BE2C (cell line): ENCODE measurements at places on chromosomes 2 and 18.
A peak's percentile ranks its signal among the peaks of the same experiment; 100 is the strongest.

- no peak for DNase-seq
Observed at GRCh38 chr2:118348380-118349034, 260.2 kb downstream of the INSIG2 start.

- DNase-seq, result no peak
Observed at GRCh38 chr2:187434342-187434785, 13.7 kb downstream of the CALCRL start.

DNA sequence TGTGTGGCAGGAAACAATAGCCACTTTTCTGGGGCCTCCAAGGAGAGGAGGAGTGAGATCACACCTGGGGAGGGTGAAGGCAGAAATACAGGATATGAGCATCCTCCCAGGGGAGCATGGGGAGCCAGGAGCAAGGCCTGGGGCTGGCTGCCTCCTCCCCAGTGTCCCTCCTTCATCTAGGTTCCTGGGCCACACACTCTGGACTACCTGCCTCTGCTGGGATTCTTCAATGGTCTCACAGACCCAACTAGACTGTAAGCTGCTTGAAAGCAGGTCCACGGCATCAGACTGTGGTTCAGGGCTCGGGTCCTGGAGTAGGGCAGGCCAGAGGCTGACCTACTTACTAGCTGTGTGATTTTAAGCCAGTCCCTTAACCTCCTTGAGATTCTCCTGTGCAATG is 94.0 kb downstream of the MCFD2 start:
- DNase-seq, result no peak

GRCh38 chr2:231386446-231386845 is 9.1 kb upstream of the B3GNT7 start:
- DNase-seq, result no peak

- DNase-seq, result no peak
Observed at GRCh38 chr2:96801786-96802595, 14.1 kb upstream of the CNNM3 start.

GRCh38 chr18:40018266-40018665 is 1936.8 kb upstream of the PIK3C3 start:
- no peak for DNase-seq

DNA sequence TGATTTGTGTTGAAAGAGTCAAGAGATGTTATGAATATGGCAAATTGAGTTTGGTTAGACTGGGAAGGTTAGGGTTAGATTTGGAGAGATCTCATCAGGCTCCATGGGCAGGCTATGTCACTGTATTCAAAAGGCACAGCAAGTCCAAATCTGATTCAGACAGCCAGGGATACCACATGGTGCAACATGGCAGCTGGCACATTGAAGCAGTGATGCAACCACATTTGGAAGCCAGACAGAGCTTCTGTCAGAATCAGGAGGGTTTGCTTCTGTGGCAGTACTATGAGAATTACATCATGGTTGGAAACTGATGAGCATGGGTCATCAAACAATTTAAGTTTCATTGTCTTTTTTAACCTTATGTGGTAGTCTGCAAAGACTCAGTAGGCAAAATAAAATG is 772.2 kb downstream of the SUCLG1 start:
- DNase-seq, result no peak

- DNase-seq, result peak; percentile 7
Observed at GRCh38 chr2:34261701-34262100, 662.6 kb upstream of the FAM98A start.

- DNase-seq, result no peak
Observed at GRCh38 chr2:236676136-236676873, 106.7 kb downstream of the ACKR3 start.

DNA sequence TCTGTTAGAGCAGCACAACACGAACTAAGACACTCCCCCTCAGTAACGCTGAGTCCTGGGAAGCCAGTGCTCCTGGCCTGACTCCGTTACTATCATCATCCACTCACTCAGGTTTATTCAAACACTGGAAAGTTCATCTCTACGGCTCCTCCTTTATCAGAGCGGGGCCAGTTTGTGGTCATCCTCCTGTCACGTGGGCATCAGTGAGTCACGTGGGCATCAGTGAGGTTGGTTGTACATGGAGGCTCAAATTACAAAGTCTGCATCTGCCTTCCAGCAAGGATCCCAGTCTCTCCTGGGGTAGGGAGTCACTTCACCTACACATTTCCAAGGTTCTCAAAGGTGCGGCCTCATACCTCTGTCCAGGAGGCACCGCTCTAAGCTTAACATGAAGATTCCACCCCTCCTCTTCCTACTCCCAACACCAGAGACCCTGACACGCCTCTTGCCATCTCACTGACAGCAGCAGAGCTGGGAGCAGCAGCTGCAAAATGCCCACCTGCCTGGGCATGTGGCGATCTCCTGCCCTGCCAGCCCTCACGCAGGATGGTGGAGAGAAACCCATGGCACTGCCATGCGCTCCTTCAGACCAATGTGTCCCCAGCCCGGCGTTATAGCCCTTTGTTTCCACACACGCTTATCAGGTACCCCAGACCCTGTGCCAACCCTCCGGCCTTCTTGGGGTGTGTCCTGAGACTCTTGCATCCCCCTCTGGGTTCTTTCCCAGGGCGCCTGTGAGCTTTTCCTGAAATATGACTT is 99.2 kb upstream of the PTPRM start:
- peak; percentile 4 for DNase-seq

GRCh38 chr2:2719781-2720180 is 388.7 kb upstream of the MYT1L start:
- no peak for DNase-seq

DNA sequence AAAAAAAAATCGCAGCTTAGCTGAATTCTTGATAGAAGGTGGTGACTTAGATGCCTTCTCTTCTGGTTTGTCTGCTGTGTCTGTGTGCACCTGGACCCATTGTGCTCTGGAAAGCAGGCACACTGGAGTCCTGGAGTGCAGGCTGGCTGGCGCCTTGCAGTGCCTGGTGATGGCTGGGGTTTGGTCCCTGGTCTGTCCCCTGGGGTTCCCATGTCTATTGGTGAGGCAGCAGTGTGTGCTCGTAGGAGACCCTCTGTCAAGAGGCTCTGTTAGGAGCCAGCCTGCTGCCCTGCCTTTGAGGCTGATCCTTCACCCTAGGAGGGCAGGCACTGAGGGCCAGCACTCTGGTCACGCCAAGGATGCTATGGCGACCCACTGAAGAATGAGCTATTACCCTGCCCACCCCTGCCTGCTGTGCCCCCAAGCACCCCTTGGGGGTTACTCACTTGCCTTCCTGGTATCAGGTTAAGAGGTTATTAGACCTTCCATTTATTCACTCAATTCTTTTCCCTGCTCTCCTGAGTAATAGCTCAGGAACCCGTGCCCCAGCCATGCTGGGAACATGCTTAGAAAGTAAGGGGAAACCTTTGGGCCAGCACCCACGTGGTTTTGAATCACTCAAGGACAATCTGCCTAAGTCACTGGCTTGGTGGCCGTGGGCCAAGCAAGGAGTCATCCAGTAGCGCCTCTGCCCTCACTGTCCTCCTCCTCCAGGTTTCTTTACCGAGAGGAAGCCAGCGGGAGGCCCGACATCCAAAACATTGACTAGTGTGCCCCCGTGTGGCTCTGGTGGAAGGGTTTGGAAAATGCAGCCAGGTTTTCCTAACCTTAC is 284.5 kb downstream of the PRKCE start:
- peak; percentile 93 for DNase-seq

DNA sequence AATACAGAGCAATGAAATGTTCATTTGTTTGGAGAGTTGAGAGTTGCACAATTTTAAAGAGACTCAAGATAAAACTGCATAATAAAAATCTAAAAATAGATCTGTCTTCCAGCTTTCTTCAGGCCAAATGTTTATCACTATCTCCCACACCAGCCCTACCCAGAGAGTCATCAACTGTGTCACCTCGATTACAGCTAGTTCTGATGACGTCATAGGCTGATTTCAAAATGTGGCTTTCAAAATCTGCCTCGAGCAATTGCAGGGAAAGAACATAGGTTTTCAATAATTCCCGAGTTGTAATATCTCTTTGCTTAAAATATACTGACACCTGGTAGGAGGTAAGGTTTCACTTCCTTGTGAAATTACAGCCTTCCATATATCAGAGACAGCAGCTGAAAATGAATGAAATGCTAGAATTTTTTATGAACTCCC is 677.6 kb upstream of the ID2 start:
- no peak for DNase-seq

- peak; percentile 32 for DNase-seq
Observed at GRCh38 chr2:168231609-168232241, 15.7 kb downstream of the STK39 start.

GRCh38 chr2:144086965-144087364 is 433.0 kb downstream of the ZEB2 start:
- no peak for DNase-seq

DNA sequence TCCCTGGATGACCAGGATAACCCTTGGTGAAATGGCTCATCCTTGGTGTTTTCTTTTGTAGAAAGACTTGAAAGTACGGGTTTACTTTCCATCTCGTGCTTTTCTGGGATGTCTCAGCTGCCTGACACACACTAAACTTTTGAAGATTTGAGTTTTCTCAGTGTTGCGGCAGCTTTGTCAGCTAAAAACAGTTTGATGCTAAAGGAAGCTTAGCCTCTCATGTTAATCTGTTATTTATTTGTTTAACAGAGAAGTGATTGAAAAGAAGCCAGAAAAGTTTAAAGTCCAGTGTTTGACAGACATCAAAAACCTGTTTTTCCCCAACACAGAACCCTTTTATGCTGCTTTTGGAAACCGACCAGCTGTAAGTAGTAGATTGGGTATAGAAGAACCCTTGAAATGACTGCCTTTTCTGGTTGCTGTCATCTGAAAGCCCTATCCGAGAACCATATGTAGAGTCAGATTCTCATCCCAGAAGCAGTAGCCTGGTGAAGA is 72.8 kb downstream of the LPIN1 start:
- DNase-seq, result no peak

DNA sequence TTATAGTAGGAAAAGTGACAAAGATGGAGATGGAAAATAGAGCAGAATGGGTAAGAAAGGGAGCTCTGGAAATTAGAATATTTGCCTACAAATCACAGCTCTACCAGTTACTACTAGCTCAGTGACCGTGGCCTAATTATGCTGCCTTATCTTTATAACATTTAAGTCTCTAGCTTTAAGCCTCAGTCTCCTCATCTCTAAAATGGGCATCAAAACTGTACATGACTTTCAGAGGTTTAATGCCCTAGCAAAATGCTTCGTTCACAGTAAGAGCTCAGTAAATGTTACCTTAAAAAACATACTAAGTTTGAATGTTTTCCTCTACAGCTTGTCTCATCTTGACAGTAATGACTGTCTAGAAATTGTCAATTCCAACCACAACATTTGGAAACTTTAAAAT is 8.3 kb upstream of the PTPRM start:
- no peak for DNase-seq

DNA sequence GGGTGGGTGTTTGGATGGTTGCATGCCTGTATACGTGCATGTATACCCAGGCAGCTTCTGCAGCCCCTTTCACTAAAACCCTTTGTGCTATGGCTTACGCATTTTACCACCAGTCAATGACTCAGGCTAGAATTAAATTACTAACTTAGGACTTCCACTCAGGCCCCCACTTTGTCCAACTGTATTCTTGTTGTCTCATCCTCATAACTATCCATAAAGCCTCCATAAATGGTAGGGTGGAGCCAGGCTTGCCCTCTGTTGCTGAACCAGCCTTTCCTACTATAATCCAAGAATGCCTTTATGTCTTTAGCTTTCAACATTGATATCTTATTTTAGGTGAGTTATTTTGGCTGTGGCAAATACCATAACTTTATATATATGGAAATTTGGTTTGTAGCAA is 119.9 kb downstream of the MYO1B start:
- no peak for DNase-seq

DNA sequence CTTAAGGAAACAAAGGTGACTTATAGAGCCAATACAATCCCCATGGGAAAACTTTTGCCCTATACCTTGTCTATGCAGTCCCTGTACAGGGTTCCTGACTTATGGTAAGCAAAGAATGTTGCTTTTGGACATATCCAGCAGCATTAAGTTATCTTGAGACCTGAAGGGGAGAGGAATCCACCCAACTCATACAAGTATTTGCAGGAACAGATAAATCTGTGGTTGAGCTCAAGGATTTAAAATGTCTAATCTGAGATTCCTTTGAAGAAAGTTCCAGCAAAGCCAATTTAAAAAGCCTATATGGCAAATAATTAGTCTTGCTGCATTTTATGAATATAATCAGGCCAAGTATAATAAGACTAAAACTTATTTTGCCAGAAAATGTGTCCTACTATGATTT is 739.5 kb upstream of the CDH2 start:
- DNase-seq, result no peak

- DNase-seq, result no peak
Observed at GRCh38 chr18:14092625-14093306, 39.5 kb downstream of the ZNF519 start.

DNA sequence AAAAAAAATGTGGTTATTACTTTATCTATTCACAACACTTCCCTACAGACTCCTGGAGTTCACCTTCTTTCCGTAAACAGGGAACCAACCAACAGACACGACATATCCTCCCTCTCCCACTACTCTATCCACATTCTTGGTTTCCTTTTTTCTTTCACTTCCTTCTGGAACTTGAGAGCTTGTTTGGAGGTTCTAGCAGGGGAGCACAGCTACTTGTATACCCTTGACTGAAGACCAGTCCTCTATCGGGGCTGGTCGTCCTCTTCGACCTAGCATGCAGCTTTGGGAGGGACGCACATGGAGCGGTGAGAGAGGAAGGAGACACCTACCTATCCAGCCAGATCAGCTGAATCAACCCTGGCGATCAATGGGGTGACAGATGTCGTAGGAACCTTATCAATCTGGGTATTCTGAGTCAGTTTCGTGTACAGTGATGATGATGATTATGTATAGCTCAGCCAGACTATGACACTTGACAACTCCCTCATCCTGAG is 43.5 kb upstream of the MSH2 start:
- DNase-seq, result no peak

DNA sequence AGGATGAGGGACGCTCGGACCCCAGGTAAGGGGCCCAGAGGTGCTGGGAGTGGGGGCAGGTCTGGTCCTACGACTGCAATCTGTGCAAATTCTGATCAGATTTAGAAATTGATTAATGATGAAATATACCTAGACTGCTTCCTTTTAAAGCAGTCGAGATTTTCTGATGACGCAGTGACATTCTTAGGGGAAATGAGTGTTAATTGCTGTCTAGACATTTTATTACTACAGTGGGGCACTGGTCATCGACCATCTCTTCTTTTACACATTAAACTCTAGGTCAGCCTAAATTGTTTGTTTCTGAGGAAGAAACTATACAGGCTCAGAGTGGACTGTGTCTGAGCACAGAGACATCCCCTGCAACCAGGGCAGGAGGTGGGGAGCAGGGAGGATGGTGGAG is 154.4 kb upstream of the SALL3 start:
- no peak for DNase-seq
